CD4-positive, alpha-beta T cell treated with Interleukin-15 for 1 hour (primary cell): ENCODE measurements at places on chromosomes 16 and 17.
A peak's percentile ranks its signal among the peaks of the same experiment; 100 is the strongest.

DNA sequence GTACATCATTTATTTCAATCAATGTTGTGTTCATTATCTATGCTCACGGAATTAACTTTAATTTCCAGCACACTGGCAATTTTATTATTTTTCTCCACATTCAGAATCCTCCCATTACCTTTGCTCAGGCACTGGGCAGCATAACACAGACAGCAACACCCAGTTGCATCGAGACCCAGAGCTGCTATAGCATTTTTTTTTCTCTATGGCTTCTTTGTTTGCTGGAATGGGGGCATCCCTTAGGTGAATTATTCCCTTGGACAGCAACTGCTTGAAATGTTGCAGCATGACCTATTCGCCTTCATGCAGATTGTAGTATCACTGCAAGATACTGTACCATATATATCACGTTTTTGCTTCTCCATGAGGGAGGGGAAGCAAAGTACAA, 88.8 kb downstream of the CHD9NB start:
- DNase-seq = no peak

GRCh38 chr17:78437508-78438169, 59.2 kb downstream of the PGS1 start:
- no peak for DNase-seq

DNA sequence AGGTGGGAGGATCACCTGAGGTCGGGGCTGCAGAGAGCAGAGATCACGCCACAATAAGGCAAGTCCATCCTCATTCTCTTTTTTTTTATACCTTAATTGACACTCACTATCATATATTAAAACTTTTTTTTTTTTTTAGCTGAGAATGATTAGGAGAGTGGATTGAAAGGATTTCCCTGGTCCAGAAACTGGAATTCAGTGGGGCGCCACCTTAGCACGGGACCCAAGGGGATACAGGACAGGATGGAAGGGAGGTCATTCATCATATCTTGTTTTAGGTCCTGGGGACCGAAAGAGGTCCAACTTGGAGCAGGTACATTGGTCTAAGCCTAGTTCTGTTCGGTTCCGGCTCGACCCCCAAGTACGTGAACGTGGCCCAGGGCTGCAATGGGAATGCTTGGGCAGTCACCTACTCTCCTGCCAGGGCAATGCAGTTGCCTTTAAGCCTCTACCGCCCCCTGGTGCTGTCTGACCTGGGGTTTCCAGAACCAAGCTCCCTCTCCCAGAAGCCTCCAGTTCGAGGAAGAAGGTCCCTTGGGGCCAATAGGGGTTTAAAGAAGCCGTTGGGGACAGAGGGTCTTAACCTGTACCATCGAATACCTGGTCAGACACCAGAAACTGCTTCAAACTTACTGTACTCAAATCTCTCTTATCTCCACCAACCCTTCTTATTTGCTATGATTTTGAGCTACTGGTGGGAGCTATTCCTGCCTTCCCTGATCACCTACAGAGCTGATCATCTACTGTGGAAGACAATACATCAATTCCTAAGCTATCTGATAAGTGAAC, 19.9 kb upstream of the GPATCH8 start:
- DNase-seq = peak; percentile 46

GRCh38 chr17:64216000-64216337, 47.1 kb downstream of the TEX2 start:
- DNase-seq = no peak

- DNase-seq = no peak
These were observed 278.6 kb downstream of the CBLN1 start for GRCh38 chr16:49003022-49003421.

DNA sequence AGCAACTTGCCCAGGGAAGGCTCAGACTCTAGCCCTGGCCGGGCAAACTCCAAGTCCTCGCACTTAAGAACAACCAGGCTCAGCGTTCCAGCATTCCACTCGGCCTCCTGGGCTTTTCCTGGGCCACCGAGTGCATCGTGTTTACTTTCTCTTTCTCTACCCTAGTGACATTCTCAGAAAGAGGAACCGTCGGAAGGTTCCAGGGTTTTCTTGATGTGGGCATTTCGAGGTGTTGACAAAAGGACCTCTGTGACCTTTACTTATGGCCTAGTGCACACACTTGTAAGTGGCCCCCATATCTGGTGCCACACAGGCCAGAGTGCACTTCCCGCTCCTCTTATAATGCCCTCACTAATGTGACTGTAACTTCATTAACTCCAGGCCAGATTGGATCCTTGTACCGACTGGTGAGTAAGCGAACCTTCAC, 3.1 kb upstream of the BANP start:
- no peak for DNase-seq

DNA sequence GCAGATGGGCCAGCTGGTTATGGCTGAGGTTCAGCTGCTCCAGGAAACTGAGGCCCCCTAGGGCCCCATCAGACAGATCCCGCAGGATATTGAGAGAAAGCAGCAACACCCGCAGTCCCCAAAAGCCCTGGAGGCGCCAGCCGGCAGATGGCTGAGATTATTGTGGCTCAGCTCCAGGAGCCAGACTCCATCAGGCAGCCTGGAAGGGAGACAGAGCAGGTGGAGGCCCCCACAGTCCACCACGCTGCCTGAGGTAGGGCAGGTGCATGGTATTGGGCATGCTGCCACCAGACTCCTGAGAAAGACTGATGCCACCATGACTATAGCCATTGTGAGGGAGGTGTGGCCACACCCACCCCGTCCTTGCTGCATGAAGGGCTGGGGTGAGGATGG, 9.5 kb upstream of the TMEM101 start:
- no peak for DNase-seq

- no peak for DNase-seq
These were observed 75.0 kb upstream of the CPHXL start for GRCh38 chr16:75801307-75801706.

- DNase-seq = no peak
These were observed 66.5 kb downstream of the TTC19 start for GRCh38 chr17:16066125-16066524.

GRCh38 chr16:73404001-73404400, 356.1 kb upstream of the ZFHX3 start:
- no peak for DNase-seq

- no peak for DNase-seq
These were observed 346.9 kb upstream of the PSMD7 start for GRCh38 chr16:73949574-73950320.

DNA sequence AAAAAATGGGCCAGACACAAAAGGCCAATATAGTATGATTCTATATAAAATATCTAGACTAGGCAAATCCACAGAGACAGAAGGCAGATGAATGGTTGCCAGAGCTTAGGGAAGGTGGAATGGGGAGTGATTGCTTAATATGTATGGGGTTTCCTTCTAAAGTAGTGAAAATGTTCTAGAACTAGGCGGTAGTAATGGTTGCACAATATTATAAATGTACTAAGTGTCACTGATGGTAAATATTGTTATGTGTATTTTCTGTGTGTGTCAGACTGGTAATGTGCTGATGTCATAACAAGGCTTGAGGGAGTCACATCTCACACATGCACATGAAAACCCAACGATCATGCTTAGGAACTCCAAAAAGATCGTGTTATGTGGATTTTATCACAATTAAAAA, 106.9 kb upstream of the SIAH1 start:
- no peak for DNase-seq

- DNase-seq = peak; percentile 89
These were observed 24.3 kb upstream of the ZNF750 start for GRCh38 chr17:82863941-82864712.

GRCh38 chr17:4163951-4164350, 21.0 kb downstream of the CYB5D2 start:
- no peak for DNase-seq

DNA sequence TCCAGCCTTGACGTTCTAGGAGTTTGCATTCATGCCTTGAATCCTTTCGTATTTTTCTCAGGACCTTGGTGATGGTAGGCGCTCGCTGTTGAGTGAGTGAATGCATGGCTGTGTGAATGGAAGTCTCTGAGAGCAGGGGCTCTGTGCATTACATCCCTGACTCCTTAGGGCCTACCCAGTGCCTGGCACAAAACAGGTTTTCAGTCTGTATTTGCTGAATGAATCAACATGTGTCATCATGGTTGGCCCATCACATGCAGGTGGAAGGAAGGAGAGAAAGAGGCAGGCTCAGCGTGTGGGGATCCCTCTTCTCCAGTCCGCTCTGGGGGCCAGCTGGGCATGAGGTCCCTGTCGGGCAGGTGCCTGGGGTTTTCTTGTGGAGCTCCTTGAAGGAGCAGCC, 8.7 kb downstream of the RAP1GAP2 start:
- no peak for DNase-seq

- DNase-seq = no peak
These were observed 3.6 kb downstream of the C17orf58 start for GRCh38 chr17:67992548-67993152.

- DNase-seq = no peak
These were observed 37.3 kb downstream of the BCO1 start for GRCh38 chr16:81275795-81276194.

DNA sequence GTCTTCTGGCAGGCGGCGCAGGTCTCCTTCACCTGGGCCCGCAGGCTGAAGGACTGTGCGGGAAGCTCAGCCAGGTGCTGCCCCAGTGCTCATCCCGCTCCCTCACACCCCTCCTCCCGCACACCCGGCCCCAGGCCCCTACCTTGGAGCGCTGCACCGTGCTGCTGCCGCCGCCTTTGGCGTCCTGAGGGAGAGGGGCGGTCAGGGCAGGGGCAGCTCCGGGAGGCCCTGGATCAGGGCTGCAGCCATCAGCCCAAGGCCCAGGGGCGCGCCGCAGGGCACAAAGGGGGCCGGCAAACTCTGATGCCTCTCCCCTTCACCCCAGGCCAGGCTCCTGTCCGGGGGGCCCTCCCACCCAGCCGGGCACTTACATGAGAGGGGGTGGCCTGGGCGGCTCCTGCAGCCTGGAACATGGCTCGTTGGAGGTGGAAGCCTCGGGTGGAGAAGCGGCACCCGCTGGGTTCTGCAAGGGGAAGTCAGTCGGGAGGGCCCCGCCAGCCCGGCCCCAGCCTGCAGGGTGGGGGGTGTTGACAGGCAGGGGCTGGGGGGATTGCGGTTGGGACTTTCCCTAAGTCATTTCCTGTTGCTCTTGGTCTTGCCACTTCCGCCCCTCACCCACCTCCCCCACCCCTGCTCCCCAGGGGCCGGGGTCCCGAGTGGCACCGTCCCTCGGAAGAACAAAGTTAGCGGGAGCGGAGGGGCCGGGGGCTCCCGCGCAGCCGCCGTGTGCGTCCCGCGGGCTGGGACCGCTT, 863 bp downstream of the LIMD2 start:
- peak; percentile 96 for DNase-seq

- DNase-seq = no peak
These were observed 50.8 kb upstream of the ZCCHC14 start for GRCh38 chr16:87543436-87544191.

- DNase-seq = no peak
These were observed 1.1 kb upstream of the USP32 start for GRCh38 chr17:60392845-60393702.

DNA sequence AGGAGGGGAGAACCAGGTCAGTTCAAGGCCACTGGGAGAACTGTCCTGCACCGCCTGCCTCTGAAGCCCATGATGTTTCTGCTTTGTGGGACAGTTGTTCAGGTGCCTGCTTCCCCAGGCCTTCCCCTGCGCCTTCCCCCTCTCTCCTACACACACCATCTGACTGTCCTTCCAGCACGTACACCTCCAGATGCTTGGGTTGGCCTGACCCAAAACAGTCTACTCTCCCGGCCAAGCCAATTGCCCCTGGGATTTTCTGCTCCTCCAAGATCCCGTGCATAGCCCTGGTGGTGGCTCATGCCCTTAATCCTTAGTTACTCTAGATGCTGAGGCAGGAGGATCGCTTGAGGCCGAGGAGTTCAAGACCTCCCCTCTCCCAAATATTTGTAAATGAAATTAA, 684 bp upstream of the RSAD1 start:
- no peak for DNase-seq

DNA sequence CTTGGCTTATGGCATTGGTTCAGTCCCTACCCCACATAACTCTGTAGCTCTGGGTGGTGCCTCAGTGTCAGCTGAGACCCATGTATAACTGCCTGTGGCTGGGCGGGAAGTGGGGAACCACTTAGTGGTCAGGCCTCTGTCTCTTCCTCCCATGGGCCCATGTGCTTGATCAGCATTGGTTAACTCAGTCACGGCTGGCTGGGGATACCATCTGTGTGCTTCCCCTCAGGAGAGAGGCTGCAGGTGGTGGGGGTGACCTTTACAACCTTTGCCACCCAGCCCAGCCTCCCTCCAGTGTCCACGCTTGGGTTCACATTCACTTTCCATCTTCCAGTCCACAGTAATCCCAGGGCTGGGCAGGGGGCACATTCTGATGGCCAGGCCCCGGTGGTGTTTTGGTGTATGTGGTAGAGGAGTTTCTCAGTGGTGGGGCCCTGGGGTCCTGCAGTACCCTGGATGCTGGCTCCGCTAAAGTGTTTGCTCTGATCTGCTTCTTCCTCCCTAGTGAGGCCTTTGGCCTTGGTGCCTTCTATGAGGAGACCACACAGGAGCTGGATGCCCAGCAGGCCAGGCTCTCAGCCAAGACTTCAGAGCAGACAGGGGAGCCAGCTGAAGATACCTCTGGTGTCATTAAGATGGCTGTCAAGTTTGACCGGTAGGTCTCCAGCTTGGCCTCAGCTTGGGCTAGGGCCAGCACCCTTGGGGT, 10.2 kb upstream of the NFATC3 start:
- DNase-seq = peak; percentile 82

- no peak for DNase-seq
These were observed 10.3 kb downstream of the MYCBPAP start for GRCh38 chr17:50518384-50519023.

DNA sequence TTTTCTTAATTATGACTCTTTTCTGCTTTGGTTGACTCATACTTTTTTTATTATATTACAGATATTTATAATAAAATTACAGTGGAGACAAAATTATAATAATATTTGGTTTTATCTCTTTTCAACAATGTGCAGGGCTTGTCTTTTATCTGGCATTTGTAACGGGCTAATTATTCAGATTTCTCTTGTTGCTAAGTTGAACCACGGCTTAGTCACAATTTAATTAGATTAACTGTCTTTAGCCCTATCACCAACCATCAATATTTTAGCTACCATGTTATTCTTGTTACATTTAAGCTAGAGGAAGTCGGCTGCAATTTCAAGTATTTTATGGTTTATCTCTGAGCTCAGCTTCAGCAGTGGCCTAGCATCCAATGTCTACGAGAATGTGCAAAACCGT, 798.9 kb upstream of the CA10 start:
- no peak for DNase-seq

- no peak for DNase-seq
These were observed 22.5 kb downstream of the ARHGAP17 start for GRCh38 chr16:24992696-24993095.

GRCh38 chr16:49275050-49275730, 6.4 kb downstream of the CBLN1 start:
- DNase-seq = no peak

- no peak for DNase-seq
These were observed 8.0 kb upstream of the DOC2B start for GRCh38 chr17:189444-189843.

DNA sequence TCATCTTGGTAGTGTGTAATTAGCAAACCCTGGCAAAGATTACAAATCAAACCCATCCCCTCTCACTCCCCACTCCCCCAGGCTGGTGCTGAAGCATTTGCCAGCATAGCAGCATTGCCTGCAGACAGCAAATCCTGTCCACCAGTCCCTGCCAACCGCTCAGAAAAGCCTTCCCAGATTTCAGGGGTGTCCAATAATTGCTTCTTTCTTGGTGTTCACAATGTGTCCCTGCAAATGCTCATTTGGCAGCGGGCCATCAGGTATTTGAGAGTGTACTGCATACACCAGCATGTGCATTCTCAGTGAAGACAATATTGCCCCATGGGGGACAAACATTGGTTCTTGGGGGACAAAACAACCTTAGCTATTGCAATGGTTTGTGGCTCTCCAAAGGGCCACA, 28.2 kb downstream of the ORC6 start:
- DNase-seq = no peak
